Stomach (tissue), 19 donors: ENCODE measurements at places on chromosomes 2 and 18. TPM values are rescaled to one million over a fixed set of nuclear protein-coding genes. Genes with fewer than 3 reads are reported as not detected.

Gene SERPINB11
- not detected for total RNA-seq

Gene CAPN14
- total RNA-seq: not detected

- no peak overlapping the region for H3K27ac ChIP-seq
- no peak for DNase-seq
- no peaks in the 10 kb centered on the region for H3K36me3 ChIP-seq
- no peaks in the 10 kb centered on the region for H3K27me3 ChIP-seq
- H3K4me1 ChIP-seq: peaks cover 34% of the 10 kb centered on the region
- no peak overlapping the region for H3K4me3 ChIP-seq
Measured at GRCh38 chr2:62538756-62539155, 32.8 kb upstream of the TMEM17 start.

DNA sequence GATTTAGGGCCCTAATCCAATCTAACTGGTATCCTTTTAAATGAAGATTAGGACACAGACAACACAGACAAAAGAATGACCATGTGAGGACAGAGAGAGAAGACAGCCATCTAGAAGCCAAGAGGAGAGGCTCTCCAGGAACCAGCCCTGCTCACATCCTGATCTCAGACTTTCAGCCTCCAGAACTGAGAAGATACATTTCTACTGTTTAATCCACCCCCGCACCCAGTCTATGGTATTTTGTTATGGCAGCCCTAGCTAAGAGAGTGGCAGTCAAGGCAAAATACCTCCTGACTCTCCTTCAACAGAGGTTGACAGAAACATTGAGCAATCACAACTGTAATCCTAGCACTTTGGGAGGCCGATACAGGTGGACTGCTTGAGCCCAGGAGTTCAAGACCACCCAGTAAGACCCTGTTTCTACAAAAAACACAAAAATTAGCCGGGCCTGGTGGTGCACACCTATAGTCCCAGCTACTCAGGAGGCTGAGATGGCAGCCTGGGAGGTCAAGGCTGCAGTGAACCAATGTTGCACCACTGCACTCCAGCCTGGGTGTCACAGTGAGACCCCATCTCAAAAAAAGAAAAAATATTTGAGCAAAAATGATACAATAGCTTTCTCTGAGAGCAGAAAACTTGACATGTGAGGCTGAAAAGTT lies 34.7 kb downstream of the WDR33 start:
- H3K4me1 ChIP-seq: no peaks in the 10 kb centered on the region
- no peak overlapping the region for H3K4me3 ChIP-seq
- no peak for DNase-seq
- H3K36me3 ChIP-seq: no peaks in the 10 kb centered on the region
- no peak overlapping the region for H3K27ac ChIP-seq

DNA sequence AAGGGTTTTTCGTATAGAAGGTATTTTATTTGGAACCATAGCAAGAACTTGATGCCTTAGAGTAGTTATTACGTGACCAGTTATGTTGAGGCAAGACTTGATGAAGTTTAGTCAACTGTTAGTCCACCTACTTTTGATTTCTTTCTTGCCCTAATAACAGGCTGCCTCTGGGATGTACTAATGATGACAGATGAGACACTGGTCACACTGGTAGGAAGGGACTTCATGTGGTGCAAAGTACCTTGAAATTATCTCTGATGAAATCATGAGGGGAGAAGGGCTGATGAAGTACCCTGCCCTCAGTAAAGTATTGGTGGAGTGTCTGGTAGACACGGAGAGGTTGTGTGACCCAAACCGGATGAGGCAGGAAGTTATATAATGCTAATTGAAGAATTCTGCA lies 5.4 kb downstream of the DIS3L2 start:
- no peaks in the 10 kb centered on the region for H3K36me3 ChIP-seq
- H3K4me1 ChIP-seq: peaks cover 32% of the 10 kb centered on the region
- H3K4me3 ChIP-seq: no peak overlapping the region
- H3K27me3 ChIP-seq: no peaks in the 10 kb centered on the region
- no peak overlapping the region for H3K27ac ChIP-seq
- no peak for DNase-seq

DNA sequence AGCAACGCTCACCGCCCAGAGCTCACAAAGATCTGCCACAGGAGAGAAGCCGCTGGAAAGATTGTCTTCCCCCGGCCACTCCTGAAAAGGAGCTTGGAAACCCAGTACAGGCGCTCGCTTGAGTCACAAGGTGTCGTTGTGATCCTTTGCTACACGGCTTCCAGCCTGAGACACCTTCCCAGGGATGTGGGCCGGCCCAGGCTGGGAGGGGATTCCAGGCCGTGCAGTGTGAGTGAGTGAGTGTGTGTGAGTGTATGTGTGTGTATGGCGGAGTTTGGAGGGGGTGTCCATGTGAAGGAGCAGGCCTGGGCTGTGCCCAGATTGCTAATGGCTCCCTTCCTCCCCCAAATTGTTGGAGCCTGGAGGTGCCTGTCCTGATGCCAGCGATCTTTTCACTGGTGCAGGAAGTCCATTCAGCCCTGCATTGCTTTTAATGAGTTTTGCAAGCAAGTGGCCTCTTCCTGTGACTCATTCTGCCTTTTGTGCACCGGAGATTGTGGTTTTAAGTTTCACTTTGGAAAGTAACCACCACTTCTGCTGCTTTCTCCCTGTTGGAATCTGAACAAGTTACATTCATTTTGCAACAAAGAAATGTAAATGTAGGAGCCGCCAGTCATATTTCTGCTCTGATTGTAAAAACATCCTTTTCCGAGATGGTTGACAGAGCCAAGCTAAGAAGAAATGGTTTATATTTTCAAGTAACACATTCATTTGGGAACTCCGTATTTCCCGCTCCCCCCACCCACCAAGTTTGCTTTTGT lies 83.7 kb downstream of the LPIN1 start:
- DNase-seq: peak; percentile 92
- peak overlapping the region; percentile 32 for H3K4me3 ChIP-seq

DNA sequence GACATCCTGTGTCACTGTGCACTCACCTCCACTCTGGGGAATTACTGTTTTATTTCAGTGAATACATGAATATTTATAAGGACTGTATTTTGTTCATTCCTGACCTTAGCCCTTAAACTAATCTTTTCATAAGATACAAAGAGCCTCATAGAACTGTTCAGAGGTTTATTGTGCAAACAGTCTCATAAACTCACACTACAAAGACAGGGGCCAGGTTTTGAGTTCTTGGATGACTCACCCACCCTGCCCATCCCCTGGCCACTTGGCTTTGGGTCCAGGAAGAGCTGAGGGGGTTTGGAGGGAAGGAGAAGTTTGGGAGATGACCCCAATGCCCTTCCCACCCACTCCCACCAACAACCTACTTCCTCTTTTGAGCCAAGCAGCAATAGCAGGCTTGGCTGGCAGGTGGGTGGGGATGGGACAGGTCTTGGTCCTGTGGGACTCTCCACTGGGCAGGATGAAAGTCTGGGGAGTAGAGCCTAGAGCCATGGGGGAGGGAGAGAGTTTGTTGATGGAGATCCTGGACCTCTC lies 43.1 kb upstream of the IL1R2 start:
- H3K4me1 ChIP-seq: no peaks in the 10 kb centered on the region
- no peak overlapping the region for H3K27ac ChIP-seq
- H3K27me3 ChIP-seq: no peaks in the 10 kb centered on the region

- H3K27ac ChIP-seq: no peak within 1 kb of the TSS
- peaks cover 67% of the 10 kb centered on the region for H3K4me1 ChIP-seq
- no peak for DNase-seq
- no peaks in the 10 kb centered on the region for H3K36me3 ChIP-seq
- H3K27me3 ChIP-seq: peaks cover 100% of the 10 kb centered on the region
Measured at GRCh38 chr2:118846953-118847761, at the start of gene EN1. Gene EN1, minus strand, starts transcription at chr2:118847648. Its CDS starts 481 bp downstream, at chr2:118847167.

DNA sequence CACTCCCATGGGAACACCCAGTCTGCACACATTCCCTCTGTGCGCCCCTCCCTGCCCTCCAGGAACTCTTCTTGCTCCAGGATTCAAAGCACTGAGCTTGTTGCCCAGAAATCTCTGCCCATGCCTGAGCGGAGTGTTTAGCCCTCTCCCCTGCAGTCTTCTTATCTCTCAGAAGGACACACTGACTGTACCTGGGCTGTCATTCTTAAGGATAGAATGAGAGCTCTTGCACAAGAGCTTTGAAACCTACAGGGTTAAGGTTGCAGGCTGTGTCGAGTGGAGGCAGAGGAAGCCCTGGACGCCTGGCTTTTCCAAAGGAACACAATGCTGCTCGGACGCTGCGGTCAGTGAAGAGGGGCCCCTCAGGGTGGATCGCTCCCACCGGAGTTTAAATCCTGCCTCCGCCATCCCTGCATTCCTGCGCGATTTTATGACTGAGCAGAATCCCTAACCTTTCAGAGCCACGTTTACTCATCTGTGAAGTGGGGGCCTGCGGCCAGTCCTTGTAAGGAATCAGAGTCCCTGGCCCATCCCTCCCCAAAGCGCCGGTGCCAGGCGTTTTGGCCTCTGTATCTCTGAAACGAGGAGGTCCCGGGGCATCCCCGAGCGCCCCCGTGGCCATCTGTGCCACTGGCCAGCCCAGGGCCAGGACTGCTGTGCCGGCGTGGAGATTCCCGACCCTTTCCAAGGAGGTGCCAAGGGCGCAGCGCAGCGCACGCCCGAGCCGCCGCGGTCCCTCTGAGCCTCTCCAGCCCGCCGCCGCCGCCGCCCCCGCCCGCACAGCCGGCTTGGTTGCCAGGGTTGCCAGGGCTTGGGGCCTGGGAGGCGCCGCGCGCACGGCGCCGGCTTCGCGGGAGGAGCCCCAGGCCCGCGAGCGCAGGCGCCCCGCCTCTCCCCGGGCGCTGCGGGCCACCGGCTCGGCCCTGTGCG lies 58.9 kb downstream of the FAM168B start:
- no peak overlapping the region for H3K27ac ChIP-seq
- DNase-seq: peak; percentile 81
- peaks cover 19% of the 10 kb centered on the region for H3K27me3 ChIP-seq
- peaks cover 12% of the 10 kb centered on the region for H3K4me1 ChIP-seq
- peak overlapping the region; percentile 54 for H3K4me3 ChIP-seq

DNA sequence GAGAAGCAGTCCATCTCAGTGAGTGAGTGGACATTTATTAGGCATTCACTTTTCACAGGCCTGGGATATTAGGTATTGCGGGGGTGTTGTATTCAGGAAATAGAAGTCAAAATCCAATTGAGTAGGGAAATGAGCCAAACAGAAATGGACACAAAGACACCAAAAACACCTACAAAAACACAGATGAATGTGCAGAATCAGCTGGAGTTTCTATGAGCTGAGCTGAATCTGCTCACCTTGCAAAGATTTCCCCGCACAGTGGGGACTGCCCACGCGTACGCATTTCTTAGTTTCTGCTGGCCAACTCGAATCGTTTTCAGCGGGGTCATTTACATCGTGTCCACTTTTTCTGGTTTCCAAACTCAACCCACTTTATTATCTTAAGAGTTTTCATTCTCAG lies 160.0 kb downstream of the BCL2 start:
- no peak for DNase-seq
- H3K27me3 ChIP-seq: no peaks in the 10 kb centered on the region
- H3K27ac ChIP-seq: no peak overlapping the region
